ENCODE measurements at places on chromosomes 16 and 17.

GRCh38 chr16:9002042-9002441, 38.3 kb upstream of the USP7 start:
- DNase-seq: no peak

DNA sequence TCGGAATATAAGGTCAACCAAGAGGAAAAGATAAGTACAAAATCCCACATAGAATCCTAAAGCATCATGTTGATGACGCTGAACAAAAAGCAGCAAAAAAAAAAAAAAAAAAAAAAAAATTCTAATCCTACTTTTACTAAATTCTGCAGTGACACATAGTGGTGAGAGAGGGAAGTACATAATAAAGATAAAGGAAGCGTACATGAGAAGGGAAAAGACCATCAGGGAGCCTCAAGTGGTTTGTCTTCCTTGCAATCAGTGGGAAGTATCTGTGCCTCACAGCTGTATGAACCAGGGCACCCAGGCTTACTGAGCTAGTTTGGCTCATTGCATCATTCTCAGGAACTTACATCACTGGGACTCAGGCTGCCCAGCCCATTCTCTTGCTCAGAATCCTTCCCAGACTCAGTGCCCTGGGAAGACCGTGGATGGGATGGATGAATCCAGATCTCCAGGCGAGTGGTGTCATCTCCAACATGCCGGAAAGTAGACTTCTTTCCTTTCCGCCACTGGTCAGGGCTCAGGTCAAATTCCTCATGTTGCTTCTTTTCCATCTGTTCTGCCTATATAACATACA, 21.2 kb downstream of the SMG6 start:
- DNase-seq: peak; percentile 75

GRCh38 chr16:25271421-25271820, 13.8 kb upstream of the ZKSCAN2 start:
- DNase-seq: no peak

DNA sequence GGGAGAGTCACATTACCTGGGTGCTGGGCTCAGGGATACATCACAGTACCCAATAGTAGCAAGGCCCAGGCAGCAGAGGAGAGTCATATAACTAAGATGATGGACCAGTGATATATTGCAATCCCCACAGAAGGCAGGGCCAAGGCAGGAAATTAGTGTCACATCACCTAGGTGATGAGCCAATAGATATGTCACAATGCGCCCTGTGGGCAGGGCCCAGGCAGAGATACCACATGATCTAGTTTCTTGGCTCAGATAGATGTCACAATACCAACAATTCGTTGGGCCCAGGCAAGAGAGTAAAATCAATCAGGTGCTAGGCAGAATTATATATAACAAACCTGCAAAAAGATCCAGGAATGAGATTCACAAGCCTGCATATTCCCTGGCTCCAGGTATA, 2111.5 kb downstream of the TP53TG3F start:
- DNase-seq: no peak

- no peak for DNase-seq
These were observed 42.6 kb upstream of the CLEC18B start for GRCh38 chr16:74463888-74464287.

- no peak for DNase-seq
These were observed 220.6 kb upstream of the ZFHX3 start for GRCh38 chr16:73268366-73268993.

DNA sequence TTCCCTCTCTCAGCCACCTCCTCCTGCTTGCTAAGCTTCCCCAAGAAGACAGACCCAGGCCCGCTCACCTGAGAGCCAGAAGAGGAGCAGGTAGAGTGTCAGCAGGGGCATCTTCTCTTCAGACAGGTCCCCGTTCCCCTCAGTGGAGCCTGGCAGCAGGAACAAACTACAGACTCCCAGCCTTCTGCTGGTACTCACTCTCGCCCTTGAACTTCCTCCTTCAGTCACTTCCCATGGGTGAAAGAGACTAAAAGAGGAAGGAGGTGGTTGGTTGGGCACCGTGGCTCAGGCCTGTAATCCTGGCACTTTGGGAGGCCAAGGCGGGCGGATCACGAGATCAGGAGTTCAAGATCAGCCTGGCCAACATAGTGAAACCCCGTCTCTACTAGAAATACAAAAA, at the start of gene CD300LF:
CD300LF (minus strand) TSS at position 168 of the 400 bp plus-strand sequence; CDS start at position 111, 57 bp downstream.
- DNase-seq: no peak

- DNase-seq: no peak
These were observed 1.7 kb upstream of the STAT3 start for GRCh38 chr17:42389899-42390298.

GRCh38 chr17:5191541-5192417, at the start of gene ZNF594:
ZNF594 (minus strand) TSS chr17:5191868; CDS start chr17:5184256, 7,612 bp downstream.
- peak; percentile 96 for DNase-seq

DNA sequence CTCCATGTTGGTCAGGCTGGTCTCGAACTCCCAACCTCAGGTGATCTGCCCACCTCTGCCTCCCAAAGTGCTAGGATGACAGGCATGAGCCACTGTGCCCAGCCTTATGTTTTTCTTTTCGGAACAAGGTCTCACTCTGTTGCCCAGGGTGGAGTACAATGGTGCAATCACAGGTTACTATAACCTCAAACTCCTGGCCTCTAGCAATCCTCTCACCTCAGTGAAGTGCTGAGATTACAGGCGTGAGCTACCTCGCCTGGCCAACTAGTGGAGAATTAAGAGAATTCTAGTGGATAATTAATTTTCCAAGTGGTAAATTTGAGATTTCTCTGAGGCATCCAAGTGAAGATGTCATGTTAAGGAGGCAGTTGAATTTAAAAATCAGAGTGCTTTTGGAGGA, 2.9 kb upstream of the FBXO47 start:
- DNase-seq: no peak

DNA sequence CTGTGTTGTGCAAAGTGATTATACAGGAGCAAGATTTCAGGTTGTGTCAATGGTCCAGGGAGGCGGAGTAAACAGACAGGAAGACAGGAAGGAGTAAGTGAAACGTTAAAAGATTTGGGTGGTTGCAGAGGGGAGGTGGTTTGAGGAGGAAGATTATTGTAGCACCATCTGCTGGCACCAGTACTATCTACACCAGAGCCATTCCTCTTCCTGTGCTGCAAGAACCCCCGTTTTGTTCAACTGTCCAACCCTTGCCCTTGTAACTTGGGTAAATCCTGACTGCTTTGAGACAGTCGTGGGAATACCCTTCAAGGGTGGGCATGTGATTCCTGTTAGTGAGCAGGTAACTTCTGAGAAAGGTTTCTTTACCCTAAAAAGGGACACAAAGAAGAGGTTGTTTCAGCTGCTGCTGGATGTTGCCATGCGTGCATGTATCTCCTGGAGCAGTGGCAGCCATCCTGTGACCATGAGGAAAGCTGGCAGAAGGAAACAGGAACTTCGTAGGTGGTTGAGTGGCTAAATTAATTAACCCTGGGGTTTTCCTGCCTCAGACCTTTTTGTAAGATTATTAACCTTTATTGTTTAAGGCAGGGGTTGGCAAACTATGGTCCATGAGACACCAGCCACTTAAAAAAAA, 124.1 kb downstream of the PRKCA start:
- DNase-seq: peak; percentile 69

DNA sequence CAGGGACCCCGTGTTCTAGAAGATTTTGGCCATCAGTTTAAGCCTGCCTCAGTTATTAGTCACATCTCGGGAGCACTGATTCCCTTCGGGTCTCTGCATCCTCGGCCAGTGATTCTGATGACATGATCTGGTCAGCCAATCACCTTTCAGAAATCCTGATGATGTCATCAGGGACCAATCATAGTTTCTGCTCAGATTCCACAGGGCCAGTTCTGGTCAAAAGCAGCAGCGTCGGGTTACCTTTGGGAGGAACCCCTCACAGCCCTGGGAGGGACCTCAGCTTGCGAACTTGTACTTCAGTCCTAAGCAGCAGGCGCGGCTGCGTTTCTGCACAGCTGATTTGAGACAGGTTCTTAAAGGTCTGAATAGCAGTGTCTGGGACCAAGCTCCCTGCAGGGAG, 13.9 kb downstream of the KDM8 start:
- no peak for DNase-seq

- DNase-seq: no peak
These were observed 6.4 kb downstream of the CACNG5 start for GRCh38 chr17:66841328-66841727.

DNA sequence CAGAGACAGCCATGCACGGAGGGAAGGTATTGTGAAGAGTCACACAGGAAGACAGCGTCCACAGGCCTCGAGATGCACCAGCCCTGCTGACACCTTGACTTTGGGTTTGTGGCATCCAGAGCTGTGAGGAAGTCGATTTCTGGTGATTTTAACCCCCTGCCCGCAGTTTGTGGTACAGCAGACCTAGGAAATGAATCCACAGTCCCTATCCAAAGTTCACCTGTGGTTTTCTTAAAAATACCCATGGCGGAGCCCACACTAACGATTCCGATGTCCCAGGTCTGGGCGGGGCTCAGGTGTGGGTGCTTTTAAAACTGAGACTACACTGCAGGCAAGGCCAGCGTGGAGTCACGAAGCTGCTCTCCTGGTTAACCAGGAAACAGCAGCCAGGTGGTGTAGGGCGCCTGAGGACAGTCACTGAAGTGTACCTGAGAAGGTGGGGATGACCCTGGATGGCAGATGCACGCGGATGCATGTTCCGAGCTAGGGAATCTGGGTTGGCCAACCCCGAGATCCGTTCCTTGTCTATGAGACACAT, 14.4 kb upstream of the MEAK7 start:
- peak; percentile 49 for DNase-seq

DNA sequence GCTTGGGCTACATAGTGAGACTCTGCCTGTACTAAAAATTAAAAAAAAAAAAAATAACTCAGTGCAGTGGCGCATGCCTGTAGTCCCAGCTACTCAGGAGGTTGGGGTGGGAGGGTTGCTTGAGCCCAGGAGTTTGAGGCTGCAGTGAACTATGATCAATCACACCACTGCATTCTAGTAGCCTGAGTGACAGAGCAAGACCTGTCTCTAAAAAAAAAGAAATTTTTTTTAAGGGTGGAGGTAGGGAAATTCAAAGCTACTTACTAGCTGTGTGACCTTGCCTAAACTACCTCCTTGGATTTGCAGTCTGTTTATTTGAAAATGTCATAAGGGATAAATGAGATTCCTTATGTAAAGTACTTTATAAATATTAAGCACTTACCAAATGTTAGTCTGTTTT, 3.4 kb upstream of the SMPD3 start:
- DNase-seq: no peak

DNA sequence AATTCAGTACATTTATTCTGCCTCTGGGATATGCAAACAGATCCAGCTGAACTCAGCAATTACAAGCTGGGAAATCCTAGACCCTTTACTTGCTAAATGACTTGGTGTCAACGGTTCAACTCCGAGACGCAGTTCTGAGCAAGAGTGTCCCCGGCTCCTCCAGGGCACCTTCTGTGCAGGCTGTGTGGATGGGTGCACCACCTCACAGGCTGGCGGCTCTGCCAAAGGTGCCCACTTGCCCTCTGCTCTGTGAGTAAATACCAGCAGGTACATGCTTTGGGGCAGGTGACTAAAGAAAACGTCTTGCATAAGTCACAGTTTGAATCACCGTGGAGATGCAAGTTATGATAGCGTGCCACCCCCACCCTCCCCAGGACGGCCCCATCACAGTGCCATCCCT, 23.3 kb downstream of the MAP1LC3B start:
- no peak for DNase-seq

GRCh38 chr17:57881783-57882351, 32.0 kb upstream of the MRPS23 start:
- DNase-seq: no peak

DNA sequence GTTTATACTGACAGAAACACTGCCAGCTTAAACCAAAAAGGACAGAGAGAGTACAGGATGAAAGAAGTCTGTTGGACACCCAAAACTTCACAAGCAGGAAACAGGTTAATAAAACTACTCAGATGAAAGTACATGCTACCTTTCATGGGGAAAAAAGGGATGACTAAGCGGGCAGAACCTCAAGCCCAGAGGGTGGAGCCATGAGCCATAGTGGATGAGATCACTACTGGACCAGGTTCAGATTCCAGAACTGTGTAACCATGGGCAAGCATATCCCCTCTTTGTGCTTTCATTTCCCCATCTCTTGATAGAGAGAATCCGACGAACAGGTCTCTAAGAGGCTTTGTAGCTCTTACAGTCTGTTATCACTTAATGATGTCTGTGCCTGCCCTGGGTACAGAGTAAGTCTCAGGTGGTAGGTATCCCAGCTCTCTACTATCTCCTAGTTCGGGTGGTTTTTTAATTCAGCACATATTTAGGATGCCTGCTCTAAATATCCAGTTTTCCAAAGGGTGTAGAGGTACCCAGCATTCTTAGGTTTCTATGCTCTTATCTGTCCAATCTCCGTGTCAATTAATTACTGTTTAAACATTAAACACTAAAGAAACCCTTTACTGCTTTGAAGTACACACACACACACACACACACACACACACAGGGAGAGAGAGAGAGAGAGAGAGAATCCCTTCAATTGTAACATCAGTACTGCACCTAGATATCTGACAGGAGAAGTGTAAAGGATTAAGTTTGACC, 206.7 kb downstream of the ZNF423 start:
- no peak for DNase-seq

DNA sequence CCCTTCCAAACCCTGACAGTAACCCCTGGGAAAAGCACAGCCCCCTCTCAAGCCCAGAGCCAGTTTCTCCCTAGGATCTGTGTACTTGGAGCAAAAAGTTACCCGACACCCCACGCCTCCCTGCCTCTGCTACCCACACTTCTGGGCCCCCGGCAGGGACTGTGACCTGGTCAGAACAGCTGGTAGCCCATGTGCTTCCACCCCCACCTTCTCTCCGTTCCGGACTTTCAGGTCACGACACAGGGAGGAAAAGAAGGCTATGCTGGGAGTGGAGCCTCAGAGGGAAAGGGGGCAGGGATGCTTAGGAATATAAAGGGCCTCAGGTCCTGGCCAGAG, 6.4 kb downstream of the PPY start:
- DNase-seq: no peak

GRCh38 chr16:77599793-77600415, 122.4 kb upstream of the NUDT7 start:
- DNase-seq: no peak

- peak; percentile 36 for DNase-seq
These were observed 37.4 kb downstream of the CLEC16A start for GRCh38 chr16:10981697-10982216.

DNA sequence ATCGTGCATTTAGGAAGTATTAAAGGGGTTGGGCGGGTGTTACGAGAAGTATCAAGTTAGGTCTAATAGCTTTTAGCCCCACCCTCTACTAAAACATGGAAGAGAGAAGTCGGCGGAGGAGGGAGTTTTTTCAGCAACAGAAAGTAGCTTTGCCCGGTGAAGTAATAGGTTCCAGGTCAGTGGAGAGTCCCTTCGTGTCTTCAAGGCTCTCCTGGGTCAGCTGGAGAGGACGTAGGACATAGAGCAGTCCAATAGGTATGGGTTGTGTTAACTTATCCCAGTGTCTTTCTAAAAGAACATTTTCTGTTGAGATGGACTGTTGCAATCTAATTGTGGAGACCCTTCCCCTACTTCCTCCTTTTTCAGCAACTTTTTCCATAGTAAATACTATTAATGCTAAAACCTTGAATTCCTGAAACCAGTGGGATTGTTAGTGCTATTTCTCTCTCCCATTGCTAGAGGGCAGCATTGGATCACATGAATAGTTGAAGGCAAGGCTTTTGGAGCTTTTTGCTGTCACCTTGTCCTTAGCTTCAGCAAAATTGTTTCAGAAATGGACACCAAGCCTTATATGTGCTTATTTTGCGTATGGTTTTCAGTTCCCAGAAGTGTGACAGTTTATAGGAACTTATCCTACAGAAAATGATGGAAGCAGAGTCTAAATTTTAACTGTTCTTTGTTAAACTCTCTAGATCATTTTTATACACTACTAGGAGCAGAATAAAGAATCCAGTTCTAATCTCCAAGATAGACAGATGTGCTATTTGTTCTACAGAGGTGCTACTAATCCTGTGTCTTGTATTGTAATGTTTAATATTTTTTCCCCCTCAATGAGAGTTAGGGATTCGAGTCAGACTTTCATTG, 38.4 kb downstream of the UTP18 start:
- DNase-seq: peak; percentile 23

- DNase-seq: no peak
These were observed 2.3 kb downstream of the HIGD1B start for GRCh38 chr17:44850025-44850424.
